ENCODE measurements at places on chromosomes 2 and 18.

DNA sequence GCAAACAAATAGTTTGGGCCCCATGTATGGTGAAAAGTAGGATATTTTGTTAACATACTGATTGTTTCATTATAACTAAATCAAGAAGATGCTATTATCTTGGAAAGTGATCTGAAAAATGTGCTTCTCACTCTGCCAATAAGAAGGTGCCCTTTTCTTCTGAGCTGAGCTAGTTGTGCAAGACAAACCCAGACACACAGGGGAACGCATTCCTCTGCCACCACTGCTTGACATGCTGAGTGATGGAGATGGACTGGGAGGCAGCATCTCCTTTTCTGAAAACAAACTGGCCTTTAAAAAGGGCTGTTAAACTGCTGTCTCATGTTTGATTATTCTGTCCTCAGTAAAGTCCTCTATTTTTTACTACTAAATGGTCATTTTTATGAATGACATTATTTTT is 1989.9 kb upstream of the CELF4 start:
- no peak for DNase-seq

- DNase-seq: no peak
Observed at GRCh38 chr2:60075048-60075447, 478.4 kb downstream of the BCL11A start.

DNA sequence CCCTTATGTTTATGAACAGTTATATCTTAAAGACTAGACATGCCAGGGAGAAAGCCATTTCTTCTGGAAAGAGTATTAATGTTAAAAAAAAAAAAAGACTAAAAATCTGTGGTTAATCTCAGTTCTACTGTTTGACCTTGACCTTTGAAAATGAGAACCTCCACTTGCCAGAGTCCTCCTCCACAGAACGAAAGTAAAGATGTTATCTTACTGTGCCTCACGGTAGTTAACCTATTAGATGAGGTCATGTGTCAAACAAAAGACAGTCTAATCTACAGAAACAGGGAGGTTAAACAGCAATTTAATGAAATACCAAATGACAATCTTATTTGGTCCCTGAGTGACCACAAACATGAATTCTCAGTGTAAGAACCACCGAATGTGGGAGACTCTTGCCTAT is 51.2 kb downstream of the SLC14A2 start:
- DNase-seq: no peak

DNA sequence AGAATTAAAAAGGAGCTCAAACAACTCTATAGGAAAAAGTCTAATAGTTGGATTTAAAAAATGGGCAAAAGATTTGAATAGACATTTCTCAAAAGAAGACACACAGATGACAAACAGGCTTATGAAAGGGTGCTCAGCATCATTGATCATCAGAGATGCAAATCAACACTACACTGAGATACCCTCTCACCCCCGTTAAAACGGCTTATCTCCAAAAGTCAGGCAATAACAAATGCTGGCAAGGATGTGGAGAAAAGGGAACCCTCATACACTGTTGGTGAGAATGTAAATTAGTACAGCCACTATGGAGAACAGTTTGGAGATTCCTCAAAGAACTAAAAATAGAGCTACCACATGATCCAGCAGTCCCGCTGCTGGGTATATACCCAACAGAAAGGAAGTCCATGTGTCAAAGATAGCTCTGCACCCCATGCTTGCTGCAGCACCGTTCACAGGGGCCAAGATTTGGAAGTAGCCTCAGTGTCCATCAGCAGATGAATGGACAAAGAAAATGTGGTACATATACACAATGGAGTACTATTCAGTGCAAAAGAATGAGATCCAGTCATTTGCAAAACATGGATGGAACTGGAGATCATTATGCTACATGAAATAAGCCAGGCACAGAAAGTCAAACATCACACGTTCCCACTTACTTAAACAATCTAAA is 46.7 kb upstream of the B3GNT7 start:
- no peak for DNase-seq

DNA sequence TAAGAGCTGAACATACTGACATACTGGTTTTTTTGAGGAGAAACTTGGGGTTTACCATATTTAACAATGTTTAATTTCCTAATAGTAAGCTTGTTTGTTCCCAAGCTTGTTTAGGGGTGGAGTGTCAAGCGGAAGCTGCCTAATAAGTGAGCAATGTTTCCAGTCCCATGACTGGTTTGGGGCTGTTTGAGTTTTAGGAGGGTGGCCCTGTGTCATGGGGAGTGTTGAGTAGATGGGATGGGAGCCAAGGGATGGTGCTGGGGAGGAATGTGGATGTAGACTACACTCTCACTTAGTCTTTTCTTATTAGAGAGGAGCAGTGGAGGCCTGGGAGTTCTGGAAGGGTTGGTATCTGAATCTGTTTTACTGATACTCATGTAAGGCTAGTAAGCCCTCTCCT is 128.5 kb downstream of the TANC1 start:
- no peak for DNase-seq

DNA sequence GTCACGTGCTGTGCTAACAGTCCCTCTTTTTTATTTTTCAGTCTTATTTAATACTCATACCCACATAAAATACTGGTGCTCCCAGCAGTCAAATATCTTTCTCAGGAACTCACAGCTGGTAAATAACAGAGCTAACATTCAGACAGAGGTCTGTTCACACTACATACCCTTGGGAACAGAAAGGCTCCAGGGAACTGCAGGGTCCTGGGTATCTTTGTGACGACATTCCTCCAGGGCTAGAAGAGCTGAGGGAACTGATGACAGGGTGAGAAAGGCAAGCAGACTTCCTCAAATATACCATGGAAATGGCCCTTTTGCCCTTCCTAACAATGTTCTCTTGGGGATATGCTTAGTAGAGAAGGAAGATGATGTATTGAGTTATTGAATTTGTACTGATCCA is 19.3 kb downstream of the PDE6D start:
- no peak for DNase-seq

DNA sequence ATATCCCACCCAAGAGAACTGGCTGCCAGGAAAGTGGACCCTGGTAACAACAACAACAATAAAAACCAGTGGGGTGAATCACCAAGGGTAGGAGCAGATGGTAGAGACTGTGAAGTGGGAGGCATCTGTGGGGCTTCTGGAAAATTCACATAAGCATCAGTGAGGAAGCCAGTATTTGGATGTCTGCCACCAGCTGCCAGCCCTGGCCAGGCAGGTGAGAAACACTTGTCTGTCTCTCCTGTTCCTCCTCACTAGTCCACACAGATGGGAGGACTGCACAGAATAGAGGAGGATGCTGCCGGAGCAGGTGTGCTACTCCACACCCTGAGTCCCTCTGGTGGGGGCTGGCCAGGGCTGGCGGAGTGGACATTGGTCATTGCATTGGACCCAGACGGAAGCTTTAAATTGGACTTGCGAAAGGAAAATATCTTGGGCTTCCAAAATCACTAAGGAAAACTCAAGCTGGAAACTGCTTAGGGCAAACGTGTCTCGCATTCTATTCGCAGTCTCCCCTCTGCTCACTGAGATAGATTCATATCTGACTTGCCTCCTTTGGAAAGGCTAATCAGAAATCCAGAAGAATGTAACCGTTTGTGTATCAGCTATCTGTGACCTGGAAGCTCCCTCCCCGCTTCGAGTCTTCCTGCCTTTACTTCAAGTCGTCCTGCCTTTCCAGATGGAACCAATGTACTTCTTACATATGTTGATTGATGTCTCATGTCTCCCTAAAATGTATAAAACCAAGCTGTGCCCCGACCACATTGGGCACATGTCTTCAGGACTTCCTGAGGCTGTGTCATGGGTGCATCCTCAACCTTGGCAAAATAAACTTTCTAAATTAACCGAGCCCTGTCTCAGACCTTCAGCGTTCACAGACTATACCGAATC is 69.1 kb downstream of the NAB1 start:
- no peak for DNase-seq

DNA sequence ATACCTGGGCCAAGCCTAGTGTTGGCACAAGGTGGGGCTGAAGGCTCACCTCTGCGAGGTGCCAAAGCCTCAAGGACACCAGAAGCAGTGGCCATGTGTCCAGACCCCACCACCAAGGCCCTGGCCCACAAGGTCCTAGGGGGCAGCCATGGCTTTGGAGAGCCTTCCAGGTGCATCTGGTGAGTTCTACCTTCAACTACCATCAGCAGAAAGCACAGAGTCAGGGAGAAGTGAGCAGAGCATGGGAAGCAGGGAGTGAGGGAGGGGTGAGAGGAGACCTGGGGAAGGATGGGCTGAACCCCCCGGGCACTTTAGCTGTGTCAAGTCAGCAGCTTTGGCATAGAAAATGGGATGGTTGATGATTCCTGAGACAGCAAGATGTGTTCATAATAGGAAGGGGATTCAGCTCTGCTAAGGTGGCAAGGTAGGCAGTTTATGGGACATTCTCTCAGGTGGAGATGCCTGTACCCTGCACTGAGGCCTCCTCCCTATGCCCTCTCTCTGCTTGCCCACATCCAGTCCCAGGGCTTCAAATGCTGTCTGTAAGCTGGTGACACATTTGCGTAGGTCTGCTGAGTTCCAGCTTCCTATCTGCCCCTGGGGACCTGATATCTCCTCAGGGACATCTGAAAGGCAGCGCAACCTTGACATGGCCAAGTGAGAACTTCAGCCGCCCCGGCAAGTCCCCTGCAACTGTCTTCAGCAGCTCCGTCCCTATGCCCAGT is 83.4 kb upstream of the RGPD5 start:
- DNase-seq: no peak

DNA sequence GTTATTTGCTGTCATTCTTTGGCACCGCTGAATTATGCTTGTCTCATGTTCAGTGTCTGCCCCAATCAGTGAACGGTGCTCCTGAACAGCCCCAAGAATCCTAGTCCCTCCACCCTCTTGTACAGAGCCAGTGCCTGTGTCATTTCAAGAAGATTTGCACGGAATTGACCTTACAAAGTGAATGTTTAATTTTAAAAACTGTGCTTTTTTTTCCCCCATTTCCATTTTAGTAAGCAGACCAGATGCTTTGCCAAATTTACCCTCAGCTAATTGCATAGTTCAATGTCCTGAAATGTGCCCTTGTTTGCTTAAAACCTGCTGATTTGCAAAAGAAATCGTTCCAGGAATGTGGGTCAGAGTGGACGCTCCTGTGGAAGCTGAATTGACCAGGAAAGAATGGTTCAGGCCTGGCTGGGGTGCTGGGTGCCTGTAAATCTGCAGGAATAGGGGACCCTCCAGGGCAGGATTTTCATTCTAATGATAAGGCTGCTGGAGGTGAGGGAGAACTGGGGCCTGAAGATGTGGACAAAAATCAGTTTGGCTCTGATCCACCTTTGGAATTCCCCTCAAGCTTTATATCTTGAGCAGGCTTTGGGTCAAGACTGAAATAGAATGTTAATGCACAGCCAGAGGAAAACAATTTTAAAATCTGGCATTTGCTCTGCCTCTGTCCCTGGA is 20.1 kb downstream of the TMEM17 start:
- no peak for DNase-seq

- no peak for DNase-seq
Observed at GRCh38 chr2:229133155-229133772, 137.8 kb downstream of the PID1 start.

DNA sequence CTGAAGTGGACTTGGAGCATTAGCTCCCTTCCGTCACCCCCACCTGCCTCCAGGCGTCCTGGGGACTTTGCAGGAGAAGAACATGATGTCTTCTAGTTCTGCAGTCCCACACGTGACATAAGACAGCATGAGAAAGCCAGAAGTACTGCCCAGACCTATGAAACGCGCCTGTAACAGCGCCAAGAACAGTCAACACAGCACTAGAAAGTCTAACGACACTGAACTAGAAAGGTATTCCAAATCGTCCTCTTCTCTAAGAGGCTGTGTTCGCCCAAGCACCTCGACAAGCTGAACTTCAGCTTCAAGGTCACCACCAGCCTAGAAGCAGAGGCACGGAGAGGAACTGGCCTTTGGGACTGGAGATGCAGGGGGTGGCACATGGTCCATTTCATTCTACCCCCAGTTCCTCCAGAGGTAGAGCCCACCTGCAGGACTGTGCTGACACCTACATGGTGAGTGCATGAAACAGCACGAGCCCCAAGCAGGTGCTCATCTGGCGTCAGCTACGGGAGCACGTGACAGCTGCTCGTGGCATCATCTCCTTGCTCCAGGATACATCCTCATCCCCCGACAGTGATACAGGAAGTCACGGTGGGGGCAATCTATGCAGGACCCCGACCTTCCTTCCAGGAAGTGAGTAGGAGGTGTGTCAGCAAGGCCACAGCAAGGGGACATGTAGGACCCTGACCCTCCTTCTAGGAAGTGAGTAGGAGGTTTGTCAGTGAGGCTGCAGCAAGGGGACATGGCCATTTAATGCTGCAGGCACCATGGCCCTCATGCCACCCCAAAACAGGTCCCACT is 3.7 kb downstream of the HDAC4 start:
- no peak for DNase-seq

DNA sequence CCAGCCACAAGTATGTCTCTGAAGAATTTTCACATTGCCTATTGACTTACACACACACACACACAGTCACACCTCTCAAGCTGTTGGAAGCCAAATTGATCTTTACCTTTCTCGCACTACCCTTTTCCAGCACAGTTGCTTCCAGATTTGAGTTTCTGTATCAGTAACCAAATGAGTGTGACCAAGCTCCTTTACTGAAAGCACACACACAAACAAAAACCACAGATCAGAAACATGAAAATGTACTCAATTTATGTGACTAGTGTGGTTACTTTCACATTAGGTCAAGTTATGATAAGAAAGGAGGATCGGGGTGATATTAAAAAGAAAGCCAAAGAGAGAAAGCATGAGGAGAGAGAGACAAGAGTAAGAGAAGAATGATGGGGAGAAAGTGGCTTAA is 993.9 kb upstream of the POU3F3 start:
- DNase-seq: no peak

DNA sequence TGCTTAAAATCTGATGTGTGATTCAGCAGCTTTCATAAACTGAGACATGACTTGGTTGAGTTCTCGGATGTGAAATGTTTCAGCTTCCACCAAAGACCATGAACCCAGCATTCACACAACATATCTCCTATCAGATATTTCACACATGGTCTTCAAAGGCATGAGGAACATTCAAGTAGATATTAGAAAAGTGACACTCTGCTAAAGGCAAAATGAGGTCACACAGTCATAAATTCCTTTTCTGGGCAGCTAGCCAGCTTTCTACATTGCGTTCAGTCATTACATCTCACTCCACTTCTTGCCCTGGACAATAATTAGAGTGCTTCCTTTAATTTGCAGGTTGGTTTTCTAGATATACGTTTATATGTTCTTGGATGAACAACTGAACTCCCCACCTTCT is 96.7 kb downstream of the GAREM1 start:
- no peak for DNase-seq

DNA sequence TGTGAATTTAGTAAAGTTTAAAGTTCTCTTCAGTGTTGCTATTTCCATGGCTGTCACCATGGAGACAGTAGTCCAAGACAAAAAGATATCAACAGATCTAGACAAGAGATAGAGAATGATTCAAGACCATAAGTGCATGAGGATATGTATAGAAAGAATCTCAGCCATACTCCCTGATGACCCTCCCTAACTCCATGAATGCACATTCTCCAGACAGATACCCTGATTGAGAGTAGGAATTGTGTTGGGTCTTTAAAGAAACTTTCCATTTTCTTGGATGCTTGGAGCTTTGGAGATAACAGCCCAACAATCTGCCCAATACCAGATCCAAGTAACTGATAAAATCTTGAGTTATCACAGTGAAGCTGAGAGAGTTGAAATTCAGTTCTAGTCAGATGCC is 1601.2 kb upstream of the CELF4 start:
- DNase-seq: no peak

GRCh38 chr18:46222710-46223360 is 118.7 kb downstream of the HAUS1 start:
- DNase-seq: no peak

GRCh38 chr2:147182260-147182659 is 662.6 kb upstream of the ACVR2A start:
- peak; percentile 43 for DNase-seq

GRCh38 chr2:197405582-197405981 is 29.2 kb downstream of the SF3B1 start:
- no peak for DNase-seq

Data from MG63 (cell line).